Stimulated activated CD4-positive, alpha-beta T cell treated with anti-CD3 and anti-CD28 coated beads, Interleukin-4, amount 100 ng/mL, for 24 hours (primary cell): ENCODE measurements at places on chromosomes 12 and 14.

DNA sequence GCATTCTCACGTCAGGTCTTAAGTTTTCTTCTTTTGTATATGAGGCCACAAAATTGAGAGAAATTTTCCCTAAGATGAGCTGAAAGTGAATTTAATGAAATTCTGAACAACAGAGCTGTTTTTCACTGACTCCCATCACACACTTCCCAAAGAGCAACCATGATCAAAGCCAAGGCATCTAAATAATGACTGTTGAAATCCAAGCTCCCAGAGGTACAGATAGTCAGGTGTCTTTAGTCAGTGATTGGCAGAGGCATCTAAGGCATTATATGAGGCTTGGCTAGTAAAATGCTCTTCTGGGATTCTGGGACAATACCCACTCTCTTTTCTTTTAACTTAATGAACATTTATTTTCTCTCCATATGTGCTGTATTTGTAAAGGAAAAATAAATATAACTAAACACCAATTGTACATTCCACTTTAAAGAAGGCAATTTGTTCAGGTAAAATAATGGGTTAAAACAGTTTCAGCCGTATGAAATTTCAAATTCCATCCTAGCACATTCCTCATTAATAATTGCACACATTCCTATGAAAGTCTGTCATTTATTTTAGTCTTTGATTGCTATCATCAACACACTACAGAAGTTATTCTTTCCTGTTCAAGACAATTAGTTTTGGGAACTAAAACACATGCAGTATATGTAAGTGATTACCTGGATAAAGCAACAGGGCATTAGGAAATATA is 871 bp upstream of the SSTR1 start:
- DNase-seq, result no peak

DNA sequence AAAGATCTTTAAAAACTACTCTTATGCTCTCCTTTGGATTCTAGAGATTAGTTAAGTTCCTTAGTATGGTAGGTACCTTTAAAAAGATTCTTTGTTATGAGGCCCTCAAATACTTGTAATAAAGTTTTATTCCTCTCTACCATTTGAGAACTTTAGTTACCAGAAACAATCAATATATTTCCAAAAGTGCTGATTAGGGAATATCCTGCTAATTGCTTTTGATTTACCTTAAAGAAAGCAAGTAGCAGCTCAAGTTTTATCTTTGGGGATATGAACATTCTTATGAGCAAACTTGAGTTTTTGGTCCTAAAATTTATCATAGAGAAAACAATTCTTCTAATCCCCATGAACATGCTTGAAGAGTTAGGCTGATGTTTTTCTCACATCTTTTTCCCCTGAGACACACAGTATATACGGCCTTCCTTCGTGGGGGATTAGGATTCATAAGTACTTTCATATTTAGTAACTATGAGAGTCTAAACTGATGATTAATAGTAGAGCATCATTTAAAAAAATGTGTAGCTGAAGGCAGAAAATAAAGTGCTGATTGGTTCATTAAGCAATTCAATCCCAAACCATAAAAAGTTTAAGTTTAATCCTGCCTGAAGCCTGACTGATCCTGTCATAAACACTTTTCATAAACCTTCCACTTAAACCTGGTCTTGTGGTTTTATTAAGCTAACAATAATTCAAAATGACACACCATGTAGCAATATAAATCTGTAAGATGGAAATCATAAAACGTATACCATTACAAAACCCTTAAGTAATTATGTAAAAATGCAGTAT is 380.5 kb upstream of the FBXO33 start:
- no peak for DNase-seq

DNA sequence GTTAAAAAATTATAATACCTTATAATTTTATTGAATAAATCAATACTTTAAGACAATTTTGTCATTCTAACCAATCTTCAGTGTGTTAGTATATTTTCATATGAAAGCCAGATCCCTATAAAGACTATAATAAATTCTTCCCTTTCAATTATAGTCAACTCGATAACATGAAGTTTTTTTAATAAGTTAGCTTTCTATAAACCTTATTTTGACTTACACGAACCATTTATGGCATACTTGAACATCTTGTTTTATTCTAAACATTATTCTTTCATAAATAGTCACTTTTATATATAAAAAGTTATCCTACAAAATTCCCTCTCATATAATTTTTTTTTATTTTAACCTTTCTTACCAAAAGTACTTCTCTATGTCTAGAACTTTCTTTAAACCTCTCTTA is 1002.3 kb downstream of the TMEM121 start:
- no peak for DNase-seq

GRCh38 chr12:38713294-38713693 is 192.1 kb downstream of the CPNE8 start:
- no peak for DNase-seq

DNA sequence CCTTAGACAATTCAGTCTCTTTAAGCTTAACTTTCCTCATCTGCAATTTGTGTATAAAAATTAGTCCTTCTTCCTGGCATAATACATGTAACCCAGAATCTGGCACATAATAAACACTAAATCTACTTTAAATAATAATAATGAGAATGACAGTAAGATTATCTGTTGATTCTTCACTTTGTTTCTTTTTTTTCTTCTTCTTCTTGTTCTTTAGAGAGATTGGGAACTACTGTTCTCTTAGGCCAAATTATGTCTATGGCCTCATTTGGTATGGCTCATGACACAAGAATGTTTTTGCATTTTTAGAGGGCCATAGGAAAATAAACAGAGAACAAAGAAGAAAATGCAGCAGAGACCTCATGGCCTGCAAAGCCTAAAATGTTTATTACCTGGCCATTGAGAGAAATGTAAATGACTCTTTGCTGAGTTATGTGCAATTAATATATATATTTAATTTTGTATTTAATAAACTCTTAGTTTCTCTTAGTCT is 275.8 kb downstream of the SLC6A15 start:
- no peak for DNase-seq

DNA sequence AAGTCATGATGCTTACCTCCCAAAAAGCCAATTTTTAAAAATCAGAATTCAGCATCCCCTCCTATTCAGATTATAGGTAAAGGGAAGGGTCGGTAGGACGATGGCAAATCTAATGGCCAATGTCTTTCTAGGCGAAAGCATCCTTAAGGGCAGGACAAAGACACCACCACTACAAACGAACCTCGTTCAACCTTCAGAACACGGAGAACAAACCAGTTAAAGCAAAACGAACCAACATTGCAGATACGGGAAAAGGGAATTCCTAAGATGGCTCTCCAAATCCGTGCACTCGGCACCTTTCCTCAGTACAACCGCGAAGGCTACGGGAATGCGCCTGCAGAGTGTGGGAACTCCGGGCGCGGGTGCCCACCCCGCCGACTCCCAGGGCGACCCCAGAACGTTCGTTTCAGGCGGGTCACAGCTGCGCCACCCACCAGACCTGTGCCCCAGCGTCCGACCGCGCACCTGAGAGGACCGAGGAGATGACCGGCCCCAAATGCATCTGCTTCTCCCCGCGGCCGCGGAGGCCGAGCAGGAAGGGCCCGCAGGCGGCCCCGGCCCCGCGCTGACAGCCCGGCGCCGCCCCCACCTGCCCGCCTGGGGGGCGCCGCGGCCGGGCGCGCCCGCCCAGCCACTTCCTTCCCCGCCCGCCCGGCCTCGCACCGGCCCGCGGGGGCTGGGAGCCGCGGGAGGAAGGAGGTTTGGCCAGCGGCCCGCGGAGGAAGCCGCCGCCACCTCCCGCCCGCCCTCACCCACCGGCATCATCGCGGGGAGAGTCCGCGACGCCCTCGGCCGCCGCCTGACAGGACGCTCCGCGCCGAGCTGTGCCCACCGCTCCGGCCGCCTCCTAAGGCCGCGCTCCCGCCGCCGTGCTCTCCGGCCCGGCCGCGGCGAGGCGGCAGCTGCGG is 578 bp downstream of the PPP1R13B start:
- DNase-seq, result peak; percentile 8

DNA sequence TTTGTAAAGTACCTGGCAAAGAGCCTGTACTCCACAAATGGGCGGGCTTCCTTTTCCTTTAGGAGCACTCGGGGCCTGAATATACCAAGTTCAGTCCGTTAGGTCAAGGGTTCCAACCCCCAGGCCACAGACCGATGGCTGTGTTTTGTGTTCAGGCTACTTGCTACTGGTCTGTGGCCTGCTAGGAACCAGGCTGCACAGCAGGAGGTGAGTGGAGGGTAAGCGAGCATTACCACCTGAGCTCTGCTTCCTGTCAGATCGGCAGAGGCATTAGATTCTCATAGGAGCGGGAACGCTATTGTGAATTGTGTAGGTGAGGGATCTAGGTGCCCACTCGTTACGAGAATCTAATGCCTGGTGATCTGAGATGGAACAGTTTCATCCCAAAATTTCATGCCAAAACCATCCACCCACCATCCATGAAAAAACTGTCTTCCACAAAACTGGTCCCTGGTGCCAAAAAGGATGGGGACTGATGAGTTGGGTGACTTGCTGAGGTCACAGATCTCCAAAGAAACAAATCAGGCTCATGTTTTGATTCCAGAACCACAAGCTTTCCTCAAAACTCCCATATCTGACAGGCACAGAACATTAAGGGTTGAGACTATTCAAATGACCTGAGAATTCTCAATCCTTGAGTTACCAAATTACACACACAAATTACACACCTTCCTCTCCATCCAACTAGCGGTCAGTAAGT is 4.2 kb downstream of the CSRP2 start:
- no peak for DNase-seq

GRCh38 chr12:53805067-53805466 is 53.3 kb upstream of the CISTR start:
- DNase-seq, result no peak

DNA sequence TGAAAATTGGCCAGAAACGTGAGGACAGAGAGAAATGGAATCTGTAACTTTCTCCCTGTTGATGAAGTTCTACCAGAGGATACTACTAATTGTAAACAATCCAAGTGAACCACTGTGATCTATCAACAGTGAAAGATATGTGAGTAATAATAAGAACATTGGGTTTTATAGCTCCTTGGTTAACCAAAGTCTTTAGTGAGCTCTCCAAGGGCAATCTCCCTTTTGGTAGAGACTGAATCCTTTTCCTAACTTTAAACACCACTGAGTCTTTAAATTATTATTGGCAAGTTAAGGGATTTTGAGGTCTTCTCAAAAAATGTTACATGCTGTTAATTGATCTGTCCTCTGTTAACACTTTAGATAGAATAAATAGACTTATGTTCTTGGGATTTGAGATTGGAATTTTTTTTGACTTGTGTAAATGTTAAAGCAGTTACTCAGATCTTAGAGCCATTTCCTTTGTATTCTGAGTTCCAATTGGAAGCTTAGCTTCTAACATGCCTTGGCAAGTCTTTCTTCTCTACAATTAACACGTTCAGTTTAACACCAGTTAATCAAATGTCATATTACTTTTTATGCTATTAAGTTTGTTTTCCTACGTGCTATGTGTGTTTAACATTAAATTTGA is 338.2 kb upstream of the DDHD1 start:
- no peak for DNase-seq

DNA sequence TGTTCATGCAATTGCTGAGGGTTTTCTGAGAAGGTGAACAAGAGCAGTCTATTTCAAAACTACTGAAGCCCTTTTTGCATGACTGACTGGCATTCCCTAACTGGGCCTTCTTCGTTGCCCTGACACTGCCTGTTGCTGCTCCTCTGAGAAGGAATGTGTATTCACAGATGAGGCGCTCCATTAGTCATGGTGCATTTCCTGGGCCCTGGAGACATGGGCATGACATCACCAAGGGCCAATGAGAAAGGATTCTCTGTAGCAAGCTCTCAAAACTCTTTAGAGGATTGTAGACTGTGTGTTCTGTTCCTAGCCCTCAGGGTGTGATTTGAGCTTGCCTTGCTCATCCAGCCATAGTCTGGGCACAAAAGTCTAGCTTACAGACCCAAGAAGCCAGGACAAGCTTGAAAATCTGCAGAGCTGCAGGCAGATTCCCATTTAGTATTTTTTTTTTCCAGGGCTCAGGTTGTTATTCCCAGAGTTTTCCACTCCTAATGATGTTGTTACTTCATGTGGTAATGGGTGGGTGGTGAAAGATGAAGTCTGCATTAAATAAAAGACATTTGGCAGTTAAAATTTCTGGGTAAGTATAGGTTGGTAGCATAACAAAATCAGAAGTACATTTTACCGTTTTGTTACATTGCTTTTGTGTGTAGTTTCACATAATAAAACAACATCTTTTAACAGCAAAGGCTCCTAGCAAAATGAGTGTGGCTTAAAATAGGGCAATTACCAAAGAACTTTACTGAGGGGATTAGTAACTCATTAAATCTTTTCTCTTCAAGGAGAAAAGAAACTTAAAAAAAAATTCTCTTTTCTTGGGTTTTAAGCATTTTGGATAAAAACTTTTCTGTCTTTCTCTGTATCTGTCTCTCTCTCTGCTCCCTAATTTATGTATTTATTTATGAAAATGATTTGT is 318.4 kb downstream of the RAD51B start:
- no peak for DNase-seq

- no peak for DNase-seq
Observed at GRCh38 chr12:69309461-69309860, 38.7 kb upstream of the LYZ start.

GRCh38 chr12:56230432-56231183 is 757 bp downstream of the SLC39A5 start:
- no peak for DNase-seq

- no peak for DNase-seq
Observed at GRCh38 chr14:61551384-61551783, 143.9 kb upstream of the HIF1A start.

DNA sequence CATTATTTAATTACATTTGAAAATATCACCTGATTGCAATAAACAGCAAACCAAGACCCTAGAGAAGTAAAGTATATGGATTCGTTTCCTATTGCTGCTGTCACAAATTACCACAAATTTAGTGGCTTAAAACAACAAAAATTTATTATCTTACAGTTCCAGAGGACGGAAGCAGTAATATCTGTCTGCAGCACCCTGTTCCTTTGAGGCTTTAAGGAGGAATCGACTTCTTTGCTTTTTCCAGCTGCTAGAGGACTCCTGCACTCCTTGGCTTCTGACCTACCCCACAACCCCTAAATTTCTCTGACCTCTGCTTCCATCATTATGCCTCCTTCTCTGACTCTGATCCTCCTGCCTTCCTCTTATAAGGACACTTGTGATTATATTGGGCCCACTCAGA is 23.8 kb upstream of the PPM1A start:
- DNase-seq, result no peak

DNA sequence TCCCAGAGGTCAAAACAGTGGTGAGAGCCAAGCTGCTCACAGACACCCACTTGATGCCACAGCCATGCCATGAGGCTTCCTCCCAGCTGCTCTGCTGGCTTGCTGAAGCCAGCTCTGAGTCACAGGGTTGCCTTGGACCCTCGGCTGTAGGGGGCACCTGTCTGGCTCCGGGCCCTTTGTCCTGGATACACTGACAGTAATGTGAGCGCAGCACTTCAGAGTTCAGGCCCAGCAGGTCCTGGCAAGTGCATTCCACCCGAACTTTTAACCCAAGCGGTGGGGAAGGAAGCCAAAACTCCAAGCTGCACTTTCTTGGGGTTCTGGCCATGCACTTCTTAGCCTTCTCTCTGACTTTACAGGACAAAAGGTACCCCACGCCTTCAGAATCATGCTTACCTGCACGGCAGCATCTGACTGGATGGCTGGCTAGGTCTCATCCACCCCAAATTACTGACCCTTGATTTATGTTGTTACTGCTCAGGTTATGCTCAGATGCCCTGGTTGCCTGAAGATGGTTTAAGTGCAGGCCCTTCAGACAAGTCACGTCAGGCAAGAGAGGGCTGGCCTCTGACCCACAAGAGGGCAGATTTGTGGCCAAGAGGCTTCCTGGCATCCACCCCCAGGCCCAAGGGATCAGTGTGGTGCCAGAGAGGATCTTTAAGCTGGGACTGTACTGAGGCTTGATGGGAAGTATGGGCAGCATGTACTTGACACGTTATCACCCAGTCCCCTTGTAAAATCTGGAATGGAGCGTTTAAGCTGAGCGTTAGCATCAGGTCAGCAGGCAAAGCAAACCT is 24.8 kb downstream of the SLC25A29 start:
- no peak for DNase-seq

GRCh38 chr12:109944561-109945359 is 44.7 kb downstream of the TCHP start:
- DNase-seq, result no peak
